ENCODE measurements at places on chromosomes 16 and 17. TPM values are rescaled to one million over a fixed set of nuclear protein-coding genes. Genes with fewer than 3 reads are reported as not detected.

GRCh38 chr17:27414271-27414670 is 42.0 kb upstream of the KSR1 start:
- no peak overlapping the region for H3K4me3 ChIP-seq
- H3K27ac ChIP-seq: no peak overlapping the region
- no peak for DNase-seq
- H3K36me3 ChIP-seq: no peaks in the 10 kb centered on the region

Gene KIF1C
- 123 TPM for total RNA-seq

DNA sequence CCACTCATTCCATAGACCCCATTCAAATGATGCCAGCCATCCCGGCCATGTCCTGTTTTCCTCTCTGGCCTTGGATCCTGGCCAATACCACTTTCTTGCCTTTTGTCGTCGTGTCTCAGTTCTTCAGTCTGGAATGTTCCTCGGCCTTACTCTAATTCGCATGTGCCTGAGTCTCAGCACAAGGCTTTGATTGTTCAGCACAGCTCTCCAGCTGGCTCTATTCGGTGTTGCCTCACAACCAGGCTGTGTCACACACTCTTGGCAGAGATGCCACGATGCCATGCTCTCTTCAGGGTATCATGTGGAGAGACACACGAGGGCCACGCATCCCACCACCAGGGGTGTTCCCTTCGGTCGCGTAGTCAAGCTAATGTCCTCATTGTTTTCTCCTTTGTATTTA is 1.8 kb upstream of the VPS4A start:
- H3K27me3 ChIP-seq: no peaks in the 10 kb centered on the region
- H3K4me1 ChIP-seq: peaks cover 29% of the 10 kb centered on the region
- H3K36me3 ChIP-seq: peaks cover 3% of the 10 kb centered on the region
- H3K4me3 ChIP-seq: no peak overlapping the region

Gene HOXB4
- not detected for total RNA-seq

Gene FAM222B
- total RNA-seq: 19.4 TPM

DNA sequence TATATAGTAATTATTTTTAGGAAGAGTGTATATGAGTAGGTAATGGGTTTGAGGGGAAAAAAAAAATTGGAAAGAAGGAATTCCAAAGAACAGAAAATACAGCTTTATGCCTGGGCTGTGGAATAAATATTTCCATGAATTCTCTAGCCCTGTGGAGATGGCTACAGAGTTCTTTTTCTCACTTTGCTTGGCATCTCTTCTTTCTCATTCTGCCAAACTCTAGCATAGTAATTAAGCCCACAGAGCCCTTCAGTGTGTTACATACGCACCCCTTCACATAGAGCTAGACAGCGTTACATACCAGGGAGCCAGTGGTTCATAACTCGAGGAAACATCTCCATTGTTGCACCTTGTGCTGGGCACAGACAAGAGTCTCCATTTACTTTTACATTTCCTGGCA is 621.1 kb downstream of the CDH8 start:
- no peak overlapping the region for H3K27ac ChIP-seq
- no peak overlapping the region for H3K4me3 ChIP-seq
- H3K36me3 ChIP-seq: no peaks in the 10 kb centered on the region
- DNase-seq: no peak
- peaks cover 10% of the 10 kb centered on the region for H3K27me3 ChIP-seq

DNA sequence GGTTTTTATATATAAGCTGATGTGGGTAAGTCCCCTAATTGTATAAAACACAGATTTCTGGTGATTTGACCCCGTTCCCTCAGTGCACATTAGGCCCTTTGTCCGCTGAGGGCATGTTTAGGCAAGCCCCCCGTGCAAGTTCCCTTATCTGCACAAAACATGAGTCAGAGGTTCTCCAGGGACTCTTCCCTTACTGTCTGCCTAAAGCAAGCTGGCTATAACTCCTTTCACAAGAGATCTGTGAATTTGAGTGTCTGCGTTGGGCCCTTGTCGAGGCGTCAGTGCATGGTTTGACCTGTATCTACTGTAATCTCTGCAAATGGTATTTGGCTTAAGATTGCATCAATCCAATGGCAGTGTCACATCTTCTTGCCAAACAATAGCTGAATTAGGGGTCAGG is 712.8 kb downstream of the CDH8 start:
- H3K4me1 ChIP-seq: no peaks in the 10 kb centered on the region
- H3K36me3 ChIP-seq: no peaks in the 10 kb centered on the region
- H3K27ac ChIP-seq: no peak overlapping the region
- no peak for DNase-seq
- H3K27me3 ChIP-seq: peaks cover 2% of the 10 kb centered on the region

Gene TEX14
- 0.13 TPM for total RNA-seq

Gene WNK4
- 0.16 TPM for total RNA-seq

- peaks cover 3% of the 10 kb centered on the region for H3K27me3 ChIP-seq
- no peaks in the 10 kb centered on the region for H3K36me3 ChIP-seq
These were observed 11.5 kb upstream of the BPTF start for GRCh38 chr17:67813803-67814180.

GRCh38 chr16:50610331-50611262 is 62.4 kb downstream of the NKD1 start:
- H3K4me3 ChIP-seq: no peak overlapping the region
- H3K4me1 ChIP-seq: peaks cover 14% of the 10 kb centered on the region
- DNase-seq: no peak
- H3K27me3 ChIP-seq: peaks cover 29% of the 10 kb centered on the region
- H3K36me3 ChIP-seq: no peaks in the 10 kb centered on the region
- no peak overlapping the region for H3K27ac ChIP-seq

Gene CCL2
- 50.3 TPM for total RNA-seq

GRCh38 chr16:68445458-68445857 is 2.9 kb downstream of the SMPD3 start:
- H3K4me1 ChIP-seq: peaks cover 16% of the 10 kb centered on the region
- peaks cover 18% of the 10 kb centered on the region for H3K27me3 ChIP-seq
- no peaks in the 10 kb centered on the region for H3K36me3 ChIP-seq
- H3K27ac ChIP-seq: no peak overlapping the region

DNA sequence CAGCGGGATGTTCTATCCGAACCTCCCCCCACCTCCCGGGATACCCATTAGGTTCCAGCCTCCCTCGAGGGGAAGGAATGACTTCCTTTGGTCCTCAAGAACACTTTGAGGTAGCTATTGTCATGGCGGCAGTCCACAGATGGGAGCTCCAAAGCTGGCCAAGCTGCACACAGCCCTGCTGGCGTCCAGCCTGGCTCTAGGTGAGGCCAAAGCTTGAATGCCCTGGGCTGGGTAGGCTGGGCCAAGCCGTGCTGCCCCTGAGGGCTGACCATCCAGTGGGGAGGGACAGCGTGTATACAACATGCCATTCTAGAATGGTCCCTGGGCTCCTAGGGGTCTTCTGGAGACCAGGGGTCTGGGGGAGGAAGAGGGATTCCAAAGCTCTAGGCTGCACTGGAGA is 43.5 kb downstream of the PEMT start:
- no peak for DNase-seq
- no peak overlapping the region for H3K4me3 ChIP-seq
- no peaks in the 10 kb centered on the region for H3K27me3 ChIP-seq
- H3K36me3 ChIP-seq: no peaks in the 10 kb centered on the region

Gene KRTAP9-7
- not detected for total RNA-seq

- H3K27ac ChIP-seq: no peak overlapping the region
- no peak overlapping the region for H3K4me3 ChIP-seq
- H3K27me3 ChIP-seq: no peaks in the 10 kb centered on the region
- H3K36me3 ChIP-seq: no peaks in the 10 kb centered on the region
- no peaks in the 10 kb centered on the region for H3K4me1 ChIP-seq
- DNase-seq: no peak
These were observed 645.1 kb downstream of the KCNJ18 start for GRCh38 chr17:22337467-22337866.

- H3K4me3 ChIP-seq: no peak overlapping the region
- H3K36me3 ChIP-seq: no peaks in the 10 kb centered on the region
- no peaks in the 10 kb centered on the region for H3K27me3 ChIP-seq
- no peak for DNase-seq
- H3K27ac ChIP-seq: no peak overlapping the region
These were observed 47.2 kb downstream of the ZFPM1 start for GRCh38 chr16:88500255-88500661.

- H3K27me3 ChIP-seq: no peaks in the 10 kb centered on the region
- peaks cover 23% of the 10 kb centered on the region for H3K36me3 ChIP-seq
- H3K4me1 ChIP-seq: peaks cover 37% of the 10 kb centered on the region
These were observed 500 bp downstream of the MAF start for GRCh38 chr16:79599837-79600637.

Gene GAST
- not detected for total RNA-seq

DNA sequence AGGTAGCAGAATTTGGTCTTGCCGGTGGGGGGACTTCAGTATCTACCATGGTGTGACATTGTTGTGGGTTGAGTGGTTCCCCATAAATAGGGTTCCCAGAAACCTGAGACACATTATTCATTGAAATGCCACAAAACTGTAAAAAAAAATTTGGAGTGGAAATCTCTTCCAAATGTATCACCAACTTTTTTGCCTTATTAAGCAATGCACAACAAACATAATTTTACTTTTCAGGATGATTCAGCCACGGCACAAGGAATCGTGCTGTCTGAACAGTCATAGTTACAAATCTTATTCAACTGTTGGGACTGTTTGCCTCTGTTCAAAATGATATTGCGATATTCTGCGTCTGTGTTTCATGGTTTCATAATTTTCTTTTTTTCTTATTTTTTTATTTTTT is 181.2 kb downstream of the NTN1 start:
- peaks cover 30% of the 10 kb centered on the region for H3K27me3 ChIP-seq
- H3K27ac ChIP-seq: no peak overlapping the region
- DNase-seq: no peak
- no peaks in the 10 kb centered on the region for H3K36me3 ChIP-seq
- H3K4me3 ChIP-seq: no peak overlapping the region

- H3K27ac ChIP-seq: no peak within 1 kb of the TSS
- H3K27me3 ChIP-seq: peaks cover 9% of the 10 kb centered on the region
- H3K4me1 ChIP-seq: peaks cover 40% of the 10 kb centered on the region
- DNase-seq: no peak
- H3K36me3 ChIP-seq: peaks cover 11% of the 10 kb centered on the region
These were observed at the start of gene PYCARD for GRCh38 chr16:31202414-31203375. Gene PYCARD, minus strand, starts transcription at chr16:31202760. Its CDS starts 70 bp downstream, at chr16:31202690.

GRCh38 chr16:71929048-71929447 is 33.7 kb downstream of the IST1 start:
- DNase-seq: no peak
- H3K36me3 ChIP-seq: peaks cover 44% of the 10 kb centered on the region
- H3K27me3 ChIP-seq: no peaks in the 10 kb centered on the region
- H3K27ac ChIP-seq: peak overlapping the region; percentile 39
- H3K4me3 ChIP-seq: no peak overlapping the region
- H3K4me1 ChIP-seq: peaks cover 20% of the 10 kb centered on the region

DNA sequence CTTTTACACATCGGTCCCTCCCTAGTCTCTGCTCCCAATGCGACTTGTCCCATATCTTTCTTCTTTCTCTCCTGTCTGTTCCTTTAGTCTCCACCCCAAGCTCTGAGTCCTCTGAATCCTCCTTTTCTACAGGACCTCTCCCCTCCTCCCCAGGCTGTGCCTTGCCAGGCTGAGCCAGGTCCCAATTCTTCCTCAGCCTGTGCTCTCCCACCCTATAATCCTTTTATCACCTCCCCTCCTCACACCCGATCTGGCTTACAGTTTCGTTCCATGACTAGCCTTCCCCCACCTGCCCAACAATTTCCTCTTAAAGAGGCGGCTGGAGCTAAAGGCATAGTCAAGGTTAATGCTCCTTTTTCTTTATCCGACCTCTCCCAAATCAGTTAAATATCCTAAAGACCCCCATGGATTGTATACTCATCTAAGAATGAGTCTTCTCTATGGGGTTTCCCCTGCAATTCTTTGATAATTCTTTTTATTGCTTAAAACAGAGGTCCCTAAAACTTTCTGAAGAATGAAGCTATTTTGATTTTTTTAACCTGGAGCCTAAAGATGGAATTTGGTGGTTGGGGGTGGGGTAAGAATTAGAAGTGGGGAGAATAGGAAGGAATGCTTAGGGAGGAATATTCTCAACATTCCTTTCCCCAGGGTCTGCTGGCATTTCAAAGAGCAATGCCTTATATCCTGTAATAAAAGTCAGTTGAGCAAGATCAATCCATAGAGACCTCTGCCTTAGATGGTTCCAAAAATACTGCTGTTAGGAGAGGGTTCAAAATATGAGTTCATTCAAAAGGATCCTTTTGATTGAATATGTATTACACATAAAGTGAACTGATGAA is 102.8 kb downstream of the MYO1D start:
- no peak overlapping the region for H3K27ac ChIP-seq
- no peak for DNase-seq
- no peaks in the 10 kb centered on the region for H3K4me1 ChIP-seq

DNA sequence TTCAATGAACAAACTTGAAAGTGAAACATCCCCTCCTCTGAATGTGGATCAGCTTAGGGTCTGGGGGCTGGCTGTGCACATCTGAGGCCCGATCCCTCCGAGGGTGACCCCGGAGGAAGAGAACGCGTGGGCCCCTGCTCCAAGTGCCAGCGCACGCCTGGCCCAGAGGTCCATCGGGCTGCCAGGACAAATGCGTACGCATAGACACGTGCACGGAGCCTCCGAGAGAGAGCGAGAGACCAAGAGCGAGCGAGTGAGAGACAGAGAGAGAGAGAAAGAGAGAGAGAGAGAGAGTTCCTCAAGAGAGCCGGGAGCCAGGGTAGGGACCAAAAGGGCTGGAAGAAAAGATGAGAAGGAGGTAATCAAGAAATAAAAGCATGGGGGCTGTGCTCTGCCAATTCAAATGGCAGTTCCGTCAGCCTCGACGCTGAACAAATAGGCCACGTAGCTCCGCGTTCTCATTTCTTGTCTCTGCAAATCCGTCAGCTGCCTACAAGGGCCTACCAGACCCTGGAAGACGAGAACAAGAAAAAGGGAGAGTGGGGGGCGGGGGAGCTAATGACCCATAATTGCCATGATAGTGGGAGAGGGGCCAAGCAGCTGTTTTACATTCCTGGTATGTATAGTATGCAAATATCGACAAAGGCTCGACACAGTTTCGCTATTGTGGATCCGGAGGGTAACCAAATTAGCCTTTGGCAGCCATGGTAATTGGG is 435.3 kb upstream of the ZFHX3 start:
- no peak overlapping the region for H3K4me3 ChIP-seq
- H3K36me3 ChIP-seq: no peaks in the 10 kb centered on the region
- peak; percentile 70 for DNase-seq
- H3K27me3 ChIP-seq: peaks cover 4% of the 10 kb centered on the region

DNA sequence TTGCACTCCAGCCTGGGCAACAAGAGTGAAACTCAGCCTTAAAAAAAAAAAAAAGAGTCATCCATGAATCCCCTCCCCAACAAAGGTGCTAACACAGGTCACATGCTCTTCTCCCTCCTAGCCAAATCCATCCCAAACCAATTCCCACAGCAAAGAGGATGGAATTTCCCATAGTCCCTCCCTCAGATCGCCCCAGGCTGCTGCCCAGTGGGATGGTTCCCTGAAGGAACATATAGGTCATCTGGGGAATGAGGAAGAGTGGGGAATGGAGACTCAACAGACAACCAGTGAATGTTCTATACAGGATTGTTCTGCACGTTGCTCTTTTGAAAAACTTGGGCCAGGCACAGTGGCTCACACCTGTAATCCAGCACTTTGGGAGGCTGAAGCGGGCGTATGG is 18.2 kb downstream of the LGALS3BP start:
- H3K4me3 ChIP-seq: no peak overlapping the region
- H3K4me1 ChIP-seq: peaks cover 20% of the 10 kb centered on the region
- DNase-seq: no peak
- H3K27ac ChIP-seq: no peak overlapping the region
- peaks cover 2% of the 10 kb centered on the region for H3K36me3 ChIP-seq

Gene KRTAP17-1
- not detected for total RNA-seq

Measured in osteocyte (in vitro differentiated cells).